ENCODE measurements at places on chromosomes 6 and 20.

DNA sequence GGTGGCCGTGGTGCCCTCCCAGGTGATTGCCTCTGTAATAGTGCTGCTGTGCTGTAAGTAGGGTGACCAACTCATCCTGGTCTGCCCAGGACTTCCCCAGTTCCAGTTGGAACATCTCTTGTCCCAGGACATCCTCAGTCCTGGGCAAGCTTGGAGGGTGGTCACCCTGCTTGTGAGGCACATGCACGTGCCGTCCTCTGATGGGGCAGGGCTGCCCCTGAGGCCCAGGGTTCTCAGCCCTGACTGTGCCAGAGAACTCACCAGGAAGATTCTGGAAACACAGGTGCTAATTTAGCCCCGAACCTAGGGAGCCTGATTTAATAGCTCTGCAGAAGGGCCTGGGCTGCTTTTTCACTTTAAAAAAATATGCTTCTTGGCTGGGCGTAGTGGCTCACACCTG, 120.9 kb upstream of the PHACTR3 start:
- no peak for DNase-seq

DNA sequence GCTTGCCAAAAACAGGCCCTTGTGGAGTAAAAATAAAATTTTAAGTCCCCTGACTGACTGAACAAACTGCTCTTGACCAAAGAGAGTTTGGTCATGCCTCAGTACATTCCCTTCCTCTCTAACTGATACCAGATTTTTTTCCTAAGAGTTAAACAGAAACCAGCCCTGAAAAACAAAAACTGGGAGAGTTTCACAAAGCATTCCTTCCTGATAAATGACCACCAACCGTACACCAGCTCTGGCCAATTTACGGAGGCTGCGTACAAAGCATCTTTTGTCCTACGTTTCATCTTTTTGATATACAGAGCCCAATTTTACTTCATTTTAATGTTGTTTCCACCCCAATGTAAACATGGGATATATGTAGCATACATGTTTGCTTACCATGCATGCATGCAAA, 477.4 kb upstream of the HTR1E start:
- no peak for DNase-seq

GRCh38 chr6:137222381-137222780, 3.2 kb upstream of the IFNGR1 start:
- no peak for DNase-seq

DNA sequence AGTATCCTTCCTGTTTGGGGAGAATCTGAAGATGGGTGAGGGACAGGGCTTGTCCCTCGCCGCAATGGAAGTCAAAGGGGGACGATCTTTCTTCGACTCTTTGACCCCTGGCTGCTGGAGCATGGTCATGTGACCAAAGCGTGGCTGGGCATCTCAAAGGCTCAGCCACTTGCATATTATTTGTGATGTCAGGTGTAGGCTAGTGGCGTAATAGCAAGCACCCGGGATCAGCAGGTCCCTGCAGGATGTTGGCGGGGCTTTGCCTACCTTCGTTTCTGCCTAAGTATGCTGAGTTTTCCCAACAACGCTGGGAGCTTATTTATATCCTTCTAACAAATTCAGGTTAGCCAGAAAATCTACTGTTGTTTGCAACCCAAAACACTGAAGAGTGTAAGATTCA, 50.3 kb upstream of the IL20RA start:
- DNase-seq, result no peak

- no peak for DNase-seq
Observed at GRCh38 chr6:11064836-11065235, 20.7 kb upstream of the ELOVL2 start.

DNA sequence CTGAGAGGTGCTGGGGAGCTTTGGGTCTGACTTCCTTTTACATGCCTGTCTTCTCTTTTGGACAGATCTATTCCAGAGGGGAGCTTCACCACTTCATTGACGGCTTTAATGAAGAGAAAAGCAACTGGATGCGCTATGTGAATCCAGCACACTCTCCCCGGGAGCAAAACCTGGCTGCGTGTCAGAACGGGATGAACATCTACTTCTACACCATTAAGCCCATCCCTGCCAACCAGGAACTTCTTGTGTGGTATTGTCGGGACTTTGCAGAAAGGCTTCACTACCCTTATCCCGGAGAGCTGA, 13.1 kb downstream of the PRDM1 start:
- no peak for DNase-seq

GRCh38 chr6:75563032-75563431, 38.6 kb upstream of the SENP6 start:
- peak; percentile 16 for DNase-seq

DNA sequence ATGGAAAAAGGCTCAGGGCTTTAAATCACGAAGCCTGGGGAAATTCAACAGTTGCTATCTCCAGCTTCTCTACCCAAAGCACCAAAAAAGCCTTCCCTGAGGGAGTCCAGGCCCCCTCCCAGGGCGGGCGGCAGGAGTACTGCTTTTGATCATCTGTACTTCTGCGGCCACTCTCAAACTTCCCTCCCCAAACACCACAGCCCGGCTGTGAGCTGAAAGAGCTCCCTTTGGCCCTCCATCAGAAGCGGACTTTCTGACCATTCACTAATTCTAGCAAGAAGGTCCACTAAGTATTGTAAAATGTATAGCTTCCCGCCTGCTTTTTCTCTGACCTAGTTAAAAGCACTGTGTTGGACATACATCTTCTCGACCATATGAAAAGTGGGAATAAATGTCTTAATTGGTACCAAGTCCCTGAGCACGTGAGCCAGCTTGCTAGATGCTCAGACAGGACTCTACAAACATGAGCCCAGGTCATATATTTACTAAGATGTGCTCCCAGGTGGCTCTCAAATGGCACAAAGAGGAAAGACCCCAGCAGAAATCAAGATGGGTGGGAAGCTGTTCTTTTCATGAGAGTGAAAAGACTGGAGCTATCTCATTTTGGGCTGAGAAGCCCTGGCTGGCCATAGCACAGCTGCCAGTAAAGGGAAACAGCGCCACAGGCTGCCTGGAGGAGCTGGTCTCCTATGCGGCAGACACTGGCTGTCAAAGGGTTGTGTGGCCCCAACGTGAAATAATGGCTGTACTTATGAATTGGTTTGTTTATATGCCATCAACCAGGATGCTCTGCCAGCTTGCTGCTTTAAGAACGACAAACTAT, 58.6 kb downstream of the GFOD1 start:
- DNase-seq, result no peak

GRCh38 chr6:136508725-136509392, 41.4 kb downstream of the MAP7 start:
- peak; percentile 24 for DNase-seq

- no peak for DNase-seq
Observed at GRCh38 chr6:10621847-10622246, 72.6 kb downstream of the C6orf52 start.

- peak; percentile 65 for DNase-seq
Observed at GRCh38 chr6:33696548-33697518, 14.7 kb downstream of the UQCC2 start.

- no peak for DNase-seq
Observed at GRCh38 chr6:10577112-10577511, 56.0 kb downstream of the GCNT2 start.

DNA sequence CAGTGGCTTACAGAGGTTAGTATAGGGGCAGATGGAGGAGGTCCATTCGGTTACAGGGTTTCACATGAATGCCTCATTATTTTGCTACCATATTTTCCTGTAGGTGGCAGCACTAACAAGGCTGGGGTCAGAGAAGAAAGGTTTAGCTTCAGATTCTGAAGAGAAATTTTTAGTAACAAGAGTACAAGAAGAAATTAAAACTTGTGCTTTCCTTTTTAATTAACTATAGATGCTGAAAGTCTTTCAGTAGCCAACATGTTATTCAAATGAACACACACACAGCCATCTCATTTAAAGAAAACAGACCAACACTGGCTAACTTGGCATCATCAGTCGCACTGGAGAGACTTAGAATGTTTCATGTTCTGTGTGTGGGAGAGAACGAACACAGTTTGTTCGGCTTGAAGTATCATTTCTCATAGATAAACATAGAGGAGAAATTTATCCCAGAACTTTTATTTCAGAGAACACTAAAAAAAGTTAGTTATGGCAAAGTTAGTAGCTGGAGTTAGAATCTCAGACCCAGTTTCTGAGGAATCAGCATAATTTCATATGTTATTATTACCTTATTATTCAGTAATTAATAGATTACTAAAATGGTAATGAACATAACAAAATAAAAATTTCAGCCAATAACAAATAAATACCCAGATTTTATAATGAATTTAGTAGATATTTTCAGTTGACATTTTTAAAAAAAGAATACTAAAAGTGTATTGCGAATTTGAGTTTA, 314.0 kb upstream of the RSPO3 start:
- DNase-seq, result peak; percentile 20

GRCh38 chr20:16569246-16570153, 3.7 kb downstream of the KIF16B start:
- no peak for DNase-seq

- no peak for DNase-seq
Observed at GRCh38 chr20:4774207-4774606, 52.5 kb downstream of the PRND start.

DNA sequence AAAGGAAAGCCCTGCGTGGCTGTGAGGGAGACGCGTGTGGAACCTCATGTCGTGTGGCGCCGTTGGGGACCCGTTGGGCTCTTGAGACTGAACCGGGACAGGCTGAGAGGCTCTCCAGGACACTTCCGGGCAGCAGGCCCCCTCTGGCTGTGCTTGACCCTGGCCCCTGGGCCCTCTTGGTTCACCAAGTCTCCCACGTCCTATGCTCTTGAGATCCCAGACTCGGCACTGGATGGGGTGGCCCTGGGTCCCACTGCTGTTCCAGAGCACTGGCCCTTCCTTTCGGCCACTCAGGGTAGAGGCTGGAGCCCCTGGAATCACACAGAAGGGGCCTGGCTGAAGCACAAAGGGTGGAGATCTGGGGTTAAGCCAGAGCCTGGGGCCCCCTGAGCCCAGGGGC, 30.4 kb downstream of the NTSR1 start:
- DNase-seq, result no peak

DNA sequence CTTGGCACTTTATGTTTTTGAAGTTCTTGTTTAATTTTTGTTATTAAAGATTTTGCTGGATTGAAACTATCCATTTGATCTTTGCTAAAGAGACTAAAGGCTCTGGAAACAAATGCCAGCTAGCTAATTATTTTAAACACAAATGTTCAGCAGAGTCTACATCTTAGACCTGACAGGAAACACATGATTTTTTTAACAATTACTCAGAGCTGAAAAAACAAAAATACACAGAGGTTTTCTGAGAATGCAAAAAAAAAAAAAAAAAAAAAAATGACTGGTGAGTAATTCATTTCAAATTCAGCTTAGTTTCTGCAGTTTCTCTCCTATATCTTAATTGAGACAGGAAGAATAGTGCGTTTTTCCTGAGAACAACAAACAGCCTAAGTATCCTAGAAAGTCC, 448.0 kb downstream of the TENT5A start:
- DNase-seq, result peak; percentile 21

Measured in astrocyte (in vitro differentiated cells and primary cell).